Dermis microvascular lymphatic vessel endothelial cell (primary cell): ENCODE measurements at places on chromosomes 3 and 15.

DNA sequence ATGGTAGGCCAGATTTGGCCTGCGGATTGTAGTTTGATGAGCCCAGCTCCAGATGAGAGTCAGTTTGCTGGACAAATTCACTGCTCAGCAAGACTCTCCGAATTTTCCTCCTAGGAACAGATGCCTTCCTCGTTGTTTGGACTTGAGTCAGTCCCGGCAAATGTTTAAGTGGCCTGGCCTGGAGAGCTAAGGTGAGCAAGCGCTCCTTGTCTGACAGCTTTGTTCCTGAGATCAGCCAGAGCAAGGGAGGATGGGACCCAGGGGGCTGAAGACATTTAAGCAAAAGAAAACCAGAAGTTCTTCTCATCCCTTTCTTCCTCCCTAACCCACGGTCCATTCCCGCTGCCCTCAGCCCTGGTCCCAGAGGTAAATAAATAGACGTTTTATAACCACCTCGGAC lies 40.3 kb downstream of the POLR2M start:
- no peak for DNase-seq

GRCh38 chr15:65069179-65069578 lies 1.4 kb upstream of the RASL12 start:
- no peak for DNase-seq

GRCh38 chr15:40069178-40070165 lies 30.5 kb upstream of the SRP14 start:
- peak; percentile 36 for DNase-seq

- DNase-seq: no peak
These were observed 313.4 kb upstream of the CHRM5 start for GRCh38 chr15:33654860-33655259.

- no peak for DNase-seq
These were observed 3.9 kb downstream of the PPARG start for GRCh38 chr3:12292770-12293169.

DNA sequence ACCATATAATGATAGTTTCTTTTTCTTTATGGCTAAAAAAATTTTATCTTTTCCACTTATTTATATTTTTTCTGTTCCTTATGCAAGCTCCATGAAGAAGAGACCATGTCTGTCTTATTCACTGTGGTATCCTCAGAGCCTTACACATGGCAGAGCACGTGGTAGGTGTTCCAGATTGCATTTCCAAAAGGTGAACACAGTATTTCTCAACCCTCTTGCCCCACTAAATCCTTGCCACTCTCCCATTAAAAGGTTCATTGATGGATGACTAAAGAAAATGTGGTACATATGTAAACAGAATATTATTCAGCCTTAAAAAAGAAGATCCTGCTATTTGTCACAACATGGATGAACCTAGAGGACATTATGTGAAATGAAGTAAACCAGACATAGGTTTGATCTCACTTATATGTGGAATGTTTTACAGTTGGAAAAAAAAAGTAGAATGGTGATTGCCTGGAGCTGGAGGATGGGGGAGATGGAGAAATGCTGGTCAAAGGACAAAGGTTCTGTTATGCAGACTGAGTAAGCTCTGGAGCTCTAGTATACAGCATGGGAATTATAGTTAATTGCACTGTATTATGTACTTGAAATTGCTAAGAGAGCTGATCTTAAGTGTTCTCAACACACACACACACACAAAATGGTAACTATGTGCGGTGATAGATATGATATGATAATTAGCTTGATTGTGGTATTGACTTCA lies 266.7 kb downstream of the CNTN3 start:
- no peak for DNase-seq

GRCh38 chr3:170808041-170808440 lies 62.0 kb downstream of the RPL22L1 start:
- peak; percentile 46 for DNase-seq

- DNase-seq: no peak
These were observed 65.4 kb upstream of the THSD4 start for GRCh38 chr15:71049706-71050422.

GRCh38 chr3:37993820-37994638 lies 3.4 kb downstream of the VILL start:
- peak; percentile 6 for DNase-seq

- no peak for DNase-seq
These were observed 45.7 kb downstream of the EHHADH start for GRCh38 chr3:185207931-185208746.

DNA sequence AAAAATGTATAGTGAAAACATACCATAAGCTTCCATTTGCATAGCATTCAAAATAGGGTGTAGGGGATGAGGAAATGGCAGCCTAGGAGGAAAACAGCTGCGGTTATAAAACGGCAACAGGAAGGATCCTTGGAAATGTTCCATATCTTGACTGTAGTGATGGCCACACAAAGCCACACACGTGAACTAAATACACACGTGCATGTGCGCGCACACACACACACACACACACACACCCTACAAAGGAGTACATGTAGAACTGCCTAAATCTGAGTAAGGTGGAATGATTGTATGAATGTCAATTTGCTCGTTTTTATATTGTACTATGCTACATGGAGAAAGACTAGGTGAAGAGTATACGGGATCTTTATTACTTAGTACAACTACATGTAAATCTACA lies 3.9 kb upstream of the IREB2 start:
- no peak for DNase-seq

GRCh38 chr3:71069797-71070196 lies 513.7 kb downstream of the FOXP1 start:
- peak; percentile 81 for DNase-seq

- DNase-seq: no peak
These were observed 36.9 kb downstream of the POLR2M start for GRCh38 chr15:57743424-57743823.

GRCh38 chr15:92636908-92637481 lies 18.6 kb downstream of the FAM174B start:
- no peak for DNase-seq

DNA sequence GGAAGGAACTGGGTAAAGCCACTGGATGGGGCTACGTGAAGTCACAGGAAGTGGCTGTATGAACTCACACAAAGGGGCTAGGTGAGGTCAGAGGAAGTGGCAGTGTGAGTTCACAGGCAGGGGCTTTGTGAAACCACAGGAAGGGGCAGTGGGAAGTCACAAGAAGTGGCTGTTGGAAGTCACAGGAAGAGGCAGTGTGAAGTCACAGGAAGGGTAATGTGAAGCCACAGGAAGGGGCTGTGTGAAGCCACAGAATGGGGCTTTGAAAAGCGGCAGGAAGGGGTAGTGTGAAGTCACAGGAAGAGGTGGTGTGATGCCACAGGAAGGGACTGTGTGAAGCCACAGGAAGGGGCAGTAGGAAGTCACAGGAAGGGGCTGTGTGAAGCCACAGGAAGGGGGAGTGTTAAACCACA lies 34.6 kb downstream of the GASK1A start:
- DNase-seq: no peak

- peak; percentile 51 for DNase-seq
These were observed 2.3 kb upstream of the HAPLN3 start for GRCh38 chr15:88897456-88898194.

DNA sequence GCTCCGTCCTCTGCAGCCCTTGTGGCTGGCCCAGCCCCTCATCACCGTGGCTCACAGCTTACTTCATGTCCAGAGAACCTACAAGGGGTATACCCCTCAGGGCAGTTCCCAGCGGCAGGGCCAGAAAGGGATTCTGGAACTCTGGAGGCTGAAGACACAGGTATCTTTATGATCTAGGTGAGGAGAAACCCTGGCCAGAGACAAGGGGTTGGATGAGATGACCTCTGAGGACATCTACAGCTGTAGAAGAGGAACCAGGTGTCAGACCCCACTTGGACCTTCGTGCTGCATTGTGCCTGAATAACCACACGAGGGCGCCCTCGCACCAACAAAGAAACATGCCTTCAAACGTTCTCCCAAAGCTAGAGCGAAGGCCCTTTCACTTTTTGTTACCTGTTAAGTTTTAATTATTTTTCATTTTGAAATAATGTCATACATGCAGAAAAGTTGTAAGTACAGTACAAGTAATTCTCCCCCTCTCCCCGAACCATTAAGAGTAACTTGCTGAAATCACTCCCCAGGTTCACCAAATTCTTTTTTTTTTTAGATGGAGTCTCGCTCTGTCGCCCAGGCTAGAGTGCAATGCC lies 118.7 kb upstream of the SMAD3 start:
- peak; percentile 51 for DNase-seq

DNA sequence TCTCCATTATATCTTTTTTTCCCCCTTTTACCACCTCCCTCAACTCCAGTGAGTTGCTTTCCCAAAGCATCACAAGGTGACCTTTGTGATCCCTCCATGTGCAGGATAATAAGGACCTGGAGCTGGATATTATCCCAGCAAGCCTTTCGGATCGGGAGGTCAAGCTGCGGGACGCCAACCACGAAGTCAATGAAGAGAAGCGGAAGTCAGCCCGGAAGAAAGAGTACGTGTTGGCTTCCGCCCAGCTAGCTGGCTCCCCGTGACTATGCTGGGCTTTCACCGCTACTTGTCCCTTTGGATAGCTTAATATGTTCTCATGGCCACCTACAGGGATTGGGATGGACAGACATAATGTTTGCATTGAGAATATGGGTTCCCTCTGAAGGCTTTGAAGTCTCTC lies 273.7 kb upstream of the UMPS start:
- DNase-seq: peak; percentile 48

DNA sequence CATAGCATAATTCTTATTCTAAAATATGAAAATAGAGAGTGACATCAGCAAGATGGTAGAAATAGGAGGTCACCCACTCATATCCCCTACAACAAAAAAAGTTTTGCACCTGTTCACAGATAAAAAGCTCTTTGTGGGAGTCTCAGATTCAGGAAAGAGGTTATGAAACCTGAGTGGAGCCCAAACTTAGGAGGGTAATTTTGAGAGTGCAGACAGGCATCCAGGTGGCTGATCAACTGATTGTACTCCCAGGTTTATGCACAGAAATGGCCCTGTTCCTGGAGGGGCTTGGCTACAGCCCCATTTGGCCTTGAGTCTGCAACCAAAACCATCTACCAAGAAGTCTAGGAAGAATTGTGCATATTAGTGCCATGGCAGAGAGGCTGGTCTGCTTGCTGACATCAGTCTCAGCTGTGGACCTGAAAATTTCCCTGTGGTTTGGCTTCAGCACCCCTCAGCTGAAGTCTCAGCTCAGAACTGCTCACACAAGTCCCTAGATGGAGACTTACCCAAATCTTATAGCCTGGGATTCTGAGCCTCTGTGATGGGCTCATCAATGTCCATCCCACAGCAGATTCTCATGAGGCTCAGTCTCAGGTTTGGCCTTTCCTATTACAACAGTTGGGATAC lies 291.6 kb downstream of the IL20RB start:
- DNase-seq: no peak

DNA sequence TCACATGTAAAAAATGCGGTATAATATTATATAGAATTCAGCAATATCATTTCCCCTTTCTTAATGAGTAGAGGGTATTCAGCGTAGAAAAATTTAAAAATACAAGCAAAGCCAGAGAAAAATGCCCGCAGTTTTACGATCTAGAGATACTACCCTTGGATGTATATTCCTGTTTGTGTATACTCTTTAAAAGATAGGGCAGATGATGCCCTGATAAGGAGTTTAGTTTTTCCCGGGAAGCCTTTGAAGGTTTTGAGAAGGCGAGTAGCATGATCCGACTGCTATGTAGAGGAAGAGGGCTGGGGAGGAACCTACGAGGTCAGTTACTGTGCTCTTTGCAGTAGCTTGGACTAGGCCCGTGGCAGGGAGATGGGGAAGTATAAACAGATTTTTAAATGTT lies 1.2 kb downstream of the YEATS2 start:
- no peak for DNase-seq

DNA sequence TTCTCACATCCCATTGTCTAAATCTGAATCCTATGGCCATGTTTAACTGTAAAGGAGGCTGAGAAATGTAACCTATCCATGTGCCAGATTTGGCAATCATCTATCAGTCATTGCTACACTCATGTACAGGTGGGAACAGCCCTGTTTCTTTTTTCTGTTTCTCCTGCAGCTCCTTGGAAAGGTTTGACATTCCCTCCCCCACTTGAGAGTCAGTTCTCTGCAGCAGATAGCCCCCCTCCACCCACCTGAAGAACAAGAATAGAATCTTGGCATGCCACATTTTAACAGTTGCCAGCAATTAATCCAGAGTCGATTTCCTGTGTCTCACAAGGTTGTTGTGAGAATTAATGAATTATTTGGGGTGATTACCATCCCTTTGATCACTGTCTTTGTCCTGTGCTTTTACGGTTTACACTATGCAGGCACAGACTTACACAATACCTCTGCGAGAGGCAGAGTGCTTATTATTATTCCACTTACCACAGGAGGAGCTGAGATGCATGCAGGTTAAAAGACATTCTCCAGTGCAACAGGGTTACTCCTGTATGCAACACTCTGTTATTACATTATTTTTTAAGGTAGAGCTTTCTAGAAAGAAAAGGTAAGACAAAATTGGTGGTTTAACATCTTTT lies 351.0 kb upstream of the THRB start:
- no peak for DNase-seq

- DNase-seq: no peak
These were observed 36.8 kb downstream of the CA12 start for GRCh38 chr15:63344731-63345390.

DNA sequence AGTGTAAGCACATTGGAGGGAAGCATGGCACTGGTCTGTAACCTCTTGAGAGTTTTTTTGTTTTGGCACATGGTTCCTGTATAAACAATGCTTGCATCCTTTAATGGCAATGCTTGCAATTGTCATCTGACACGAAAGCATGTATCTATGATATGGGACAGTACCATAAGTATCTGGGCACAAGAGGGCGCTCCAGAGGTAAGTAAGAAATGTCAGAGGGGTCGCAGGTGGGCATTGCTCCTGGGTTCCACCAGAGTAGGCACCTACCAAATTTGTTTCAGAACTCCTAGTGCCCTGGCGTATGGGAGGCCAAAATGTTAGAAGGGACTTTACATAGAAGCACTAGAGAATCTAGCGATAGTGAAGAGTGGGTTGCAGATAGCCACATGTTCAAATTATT lies 58.7 kb upstream of the BCHE start:
- peak; percentile 2 for DNase-seq

DNA sequence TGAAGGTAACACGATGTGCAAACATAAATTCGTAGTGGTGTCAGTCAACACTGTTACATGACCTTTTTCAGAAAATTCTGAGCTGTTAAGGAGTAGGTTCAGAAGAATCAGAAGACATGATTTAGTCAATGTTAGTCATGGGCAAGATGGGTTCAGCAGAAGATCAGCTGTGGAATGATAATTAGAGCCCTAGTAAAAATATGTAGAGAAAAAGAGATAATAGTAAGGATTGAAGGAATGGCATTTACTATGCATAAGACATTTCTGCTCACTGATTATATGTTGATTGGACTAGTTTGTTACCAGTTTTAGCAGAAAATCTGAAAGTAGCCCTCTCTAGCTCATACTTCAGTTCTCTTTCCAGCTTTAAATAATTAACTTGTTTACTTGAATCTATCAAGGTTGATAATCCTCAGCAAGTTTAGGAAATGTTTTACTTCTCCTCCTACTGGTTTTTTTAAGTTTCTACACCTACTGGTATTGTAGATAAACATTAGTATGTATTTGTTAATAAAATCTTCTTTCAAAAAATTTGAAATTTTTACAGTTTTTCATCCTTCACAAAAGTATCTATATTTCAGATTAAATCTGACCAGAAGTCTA lies 98.6 kb downstream of the ALCAM start:
- no peak for DNase-seq
